Cardiac muscle cell (in vitro differentiated cells and primary cell): ENCODE measurements at places on chromosomes 2 and 18.
A peak's percentile ranks its signal among the peaks of the same experiment; 100 is the strongest.

DNA sequence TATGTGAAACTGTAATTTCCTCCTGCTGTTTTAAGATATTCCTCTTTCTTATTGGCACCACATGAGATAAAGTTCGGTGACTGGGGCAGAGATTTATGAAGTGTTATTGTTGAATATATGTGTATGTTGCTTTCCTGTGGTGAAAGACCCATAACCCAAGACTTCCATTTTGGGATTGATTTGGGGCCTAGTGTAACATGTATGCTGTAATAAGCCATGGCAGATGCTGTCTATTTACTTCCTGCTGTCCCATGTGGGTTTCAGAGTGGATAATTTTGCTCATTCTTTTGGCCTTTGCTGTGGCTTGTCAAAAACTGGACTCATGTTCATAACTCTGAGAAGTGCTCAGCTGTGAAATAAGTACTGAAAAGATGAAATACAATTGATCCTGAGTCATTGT is 10.8 kb upstream of the MYO1B start:
- H3K27ac ChIP-seq: no peak overlapping the region
- no peak for DNase-seq
- no peaks in the 10 kb centered on the region for H3K27me3 ChIP-seq
- no peaks in the 10 kb centered on the region for H3K36me3 ChIP-seq

GRCh38 chr2:82498777-82499443 is 1960.2 kb downstream of the SUCLG1 start:
- no peak for DNase-seq
- no peaks in the 10 kb centered on the region for H3K36me3 ChIP-seq
- no peaks in the 10 kb centered on the region for H3K27me3 ChIP-seq
- H3K4me1 ChIP-seq: no peaks in the 10 kb centered on the region
- H3K27ac ChIP-seq: no peak overlapping the region

DNA sequence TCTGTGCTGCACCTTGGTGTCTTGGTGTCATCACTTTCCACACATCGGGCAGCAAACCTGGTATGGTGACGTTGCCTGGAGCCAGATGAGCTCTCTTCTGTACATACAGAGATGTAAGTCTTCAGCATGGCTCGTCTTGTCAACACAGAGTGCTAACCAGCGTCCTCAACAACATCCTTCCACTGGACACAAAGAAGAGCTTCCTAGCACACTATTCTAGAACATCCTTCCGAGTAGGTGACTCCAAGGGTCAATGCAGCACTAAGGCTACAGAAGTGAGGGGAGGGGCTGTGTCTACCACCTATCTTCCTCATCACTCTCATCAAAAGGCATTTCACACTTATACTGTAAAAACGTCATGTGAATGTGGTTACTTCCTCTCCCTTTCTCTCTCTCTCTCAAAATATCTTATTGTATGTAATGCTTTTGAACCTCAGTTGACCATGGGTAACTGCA is 108.1 kb upstream of the SLC1A4 start:
- no peak overlapping the region for H3K27ac ChIP-seq
- no peaks in the 10 kb centered on the region for H3K27me3 ChIP-seq
- H3K4me3 ChIP-seq: no peak overlapping the region

DNA sequence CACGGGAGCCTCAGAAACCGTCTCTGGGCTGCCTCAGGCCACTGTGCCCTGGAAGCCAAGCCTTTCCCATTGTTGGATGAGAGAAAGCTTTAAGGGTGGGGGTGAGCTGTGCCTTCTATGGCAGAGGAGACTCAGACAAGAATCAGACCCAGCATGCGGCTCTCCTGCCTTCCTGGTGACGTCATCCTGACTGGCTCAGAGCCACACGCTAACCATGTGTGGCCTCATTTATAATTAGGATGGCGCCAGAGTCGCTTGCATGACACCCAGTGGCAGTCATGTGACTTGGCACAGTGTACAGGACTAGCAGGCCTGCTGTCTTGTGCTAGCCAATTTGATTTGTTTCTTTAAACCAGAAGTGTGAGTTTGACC is 99.1 kb downstream of the SH3BP4 start:
- peak overlapping the region; percentile 72 for H3K27ac ChIP-seq
- peak; percentile 89 for DNase-seq
- H3K36me3 ChIP-seq: peaks cover 24% of the 10 kb centered on the region
- no peaks in the 10 kb centered on the region for H3K27me3 ChIP-seq
- H3K4me1 ChIP-seq: peaks cover 8% of the 10 kb centered on the region

DNA sequence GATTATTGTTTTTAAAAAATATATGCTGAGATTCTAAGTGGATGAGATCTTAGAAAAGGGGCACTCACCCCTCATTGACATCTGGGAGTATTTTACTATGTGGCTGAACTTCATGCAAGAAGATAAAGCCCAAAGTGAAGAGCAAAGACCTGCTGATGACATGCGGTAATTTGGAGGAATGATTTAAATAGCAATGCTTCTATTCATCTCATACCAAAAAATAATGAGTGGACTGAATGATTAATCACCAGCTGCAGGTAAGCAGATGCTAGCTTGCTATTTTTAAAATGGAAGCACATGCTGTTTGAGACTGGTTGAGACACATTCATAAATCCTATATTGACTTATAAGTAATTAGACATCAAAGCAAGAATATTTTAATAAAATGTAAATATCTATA is 12.7 kb upstream of the CDK15 start:
- H3K27me3 ChIP-seq: no peaks in the 10 kb centered on the region
- no peak overlapping the region for H3K27ac ChIP-seq
- no peaks in the 10 kb centered on the region for H3K4me1 ChIP-seq
- no peak overlapping the region for H3K4me3 ChIP-seq
- H3K36me3 ChIP-seq: no peaks in the 10 kb centered on the region
- no peak for DNase-seq

DNA sequence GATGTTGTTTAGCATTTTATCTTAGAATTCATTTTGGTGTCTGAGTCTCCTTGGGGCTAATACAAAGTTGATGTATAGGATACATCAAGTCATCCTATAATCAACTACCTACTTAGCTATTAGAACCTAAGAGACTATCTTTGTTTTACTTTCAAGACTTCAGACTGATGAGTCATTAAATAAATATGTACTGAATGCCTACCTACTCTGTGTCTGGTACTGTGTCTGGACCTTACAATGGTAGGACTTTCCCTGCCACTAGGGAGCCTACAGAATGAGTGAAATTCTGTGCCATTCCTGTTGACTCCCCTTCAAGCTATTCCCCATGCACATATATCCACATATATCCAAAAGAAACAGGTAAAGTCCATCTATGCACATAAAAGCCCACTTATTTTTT is 114.5 kb downstream of the ERBB4 start:
- no peak overlapping the region for H3K4me3 ChIP-seq
- no peak for DNase-seq
- H3K27ac ChIP-seq: no peak overlapping the region
- no peaks in the 10 kb centered on the region for H3K27me3 ChIP-seq

DNA sequence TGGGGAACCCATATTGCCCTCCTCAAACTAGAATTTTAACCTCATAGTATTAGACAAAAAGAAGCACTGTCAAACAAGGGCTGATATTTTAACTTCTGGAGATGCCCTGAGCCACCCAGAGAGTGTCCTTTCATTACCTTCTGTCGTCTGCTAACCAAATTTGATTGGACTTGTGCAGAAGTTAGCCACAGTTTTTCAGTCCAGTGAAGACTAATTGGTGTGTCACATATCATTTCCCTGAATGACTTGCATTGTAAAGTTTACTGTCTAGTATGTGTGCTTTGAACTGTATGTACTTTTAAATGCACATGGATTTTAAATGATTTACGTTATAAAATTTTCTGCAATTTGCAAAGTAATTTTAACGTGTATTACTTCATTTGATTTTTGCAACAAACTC is 646.5 kb downstream of the SATB2 start:
- no peaks in the 10 kb centered on the region for H3K27me3 ChIP-seq
- no peak overlapping the region for H3K27ac ChIP-seq
- no peaks in the 10 kb centered on the region for H3K36me3 ChIP-seq
- H3K4me1 ChIP-seq: no peaks in the 10 kb centered on the region
- no peak for DNase-seq

GRCh38 chr18:48580782-48581181 is 42.0 kb downstream of the CTIF start:
- H3K4me1 ChIP-seq: no peaks in the 10 kb centered on the region
- H3K27ac ChIP-seq: no peak overlapping the region
- no peak overlapping the region for H3K4me3 ChIP-seq
- no peaks in the 10 kb centered on the region for H3K36me3 ChIP-seq

DNA sequence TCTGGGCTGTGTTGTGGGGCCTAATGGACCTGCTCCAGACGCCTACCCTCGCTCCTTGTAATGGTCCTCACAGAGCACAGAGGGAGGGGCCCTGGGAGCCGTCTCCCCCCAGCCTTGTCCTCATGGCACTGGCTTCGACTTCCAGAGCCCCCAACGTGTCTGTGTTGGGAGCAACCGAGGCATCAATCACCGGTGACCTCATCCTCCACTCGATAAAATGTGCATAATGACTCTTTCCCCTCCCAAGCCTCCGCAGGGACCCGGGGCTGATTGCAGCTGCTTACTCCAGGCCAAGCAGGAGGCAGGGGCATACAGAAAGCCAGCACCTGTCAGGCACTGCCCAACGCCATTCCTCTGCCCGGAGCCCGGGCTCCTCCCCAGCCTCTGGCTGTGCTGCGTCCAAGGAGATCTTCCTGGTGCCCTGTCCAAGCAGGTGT is 271.7 kb downstream of the NDUFA10 start:
- no peak overlapping the region for H3K4me3 ChIP-seq
- H3K27me3 ChIP-seq: no peaks in the 10 kb centered on the region
- no peak overlapping the region for H3K27ac ChIP-seq
- H3K4me1 ChIP-seq: no peaks in the 10 kb centered on the region
- no peaks in the 10 kb centered on the region for H3K36me3 ChIP-seq

DNA sequence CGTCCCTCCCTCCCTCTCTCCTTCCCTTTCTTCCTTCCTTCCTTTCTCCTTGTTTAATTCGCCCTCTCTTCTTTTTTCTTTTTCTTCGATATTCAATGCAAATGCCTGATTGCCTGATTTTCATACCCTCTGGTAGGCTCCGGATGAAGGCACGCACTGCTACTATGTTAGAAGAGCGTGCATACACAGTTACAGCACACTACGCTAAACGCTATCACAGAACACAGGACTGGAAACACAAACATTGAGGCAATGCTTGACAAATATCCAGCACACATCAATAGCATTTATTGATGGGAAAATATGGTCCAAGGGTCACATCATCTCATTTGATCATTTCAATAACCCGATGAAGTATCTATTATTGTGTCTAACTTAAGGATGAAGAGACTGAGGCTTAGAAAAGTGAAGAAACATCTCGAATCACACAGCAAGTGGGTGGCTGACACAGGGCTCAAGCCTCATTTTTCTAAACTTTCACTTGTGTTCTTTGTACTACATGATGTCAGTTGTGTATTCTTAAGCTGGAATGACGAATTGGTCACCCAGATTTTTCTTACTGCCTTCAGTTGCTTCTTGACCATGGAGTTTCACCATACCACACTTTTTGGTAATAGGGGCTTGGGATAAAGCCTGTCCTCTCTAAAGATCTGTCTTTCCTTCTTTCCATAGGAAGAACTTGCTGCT is 101.8 kb downstream of the TRIB2 start:
- no peaks in the 10 kb centered on the region for H3K36me3 ChIP-seq
- H3K27me3 ChIP-seq: no peaks in the 10 kb centered on the region
- H3K27ac ChIP-seq: no peak overlapping the region
- no peak overlapping the region for H3K4me3 ChIP-seq
- no peak for DNase-seq

DNA sequence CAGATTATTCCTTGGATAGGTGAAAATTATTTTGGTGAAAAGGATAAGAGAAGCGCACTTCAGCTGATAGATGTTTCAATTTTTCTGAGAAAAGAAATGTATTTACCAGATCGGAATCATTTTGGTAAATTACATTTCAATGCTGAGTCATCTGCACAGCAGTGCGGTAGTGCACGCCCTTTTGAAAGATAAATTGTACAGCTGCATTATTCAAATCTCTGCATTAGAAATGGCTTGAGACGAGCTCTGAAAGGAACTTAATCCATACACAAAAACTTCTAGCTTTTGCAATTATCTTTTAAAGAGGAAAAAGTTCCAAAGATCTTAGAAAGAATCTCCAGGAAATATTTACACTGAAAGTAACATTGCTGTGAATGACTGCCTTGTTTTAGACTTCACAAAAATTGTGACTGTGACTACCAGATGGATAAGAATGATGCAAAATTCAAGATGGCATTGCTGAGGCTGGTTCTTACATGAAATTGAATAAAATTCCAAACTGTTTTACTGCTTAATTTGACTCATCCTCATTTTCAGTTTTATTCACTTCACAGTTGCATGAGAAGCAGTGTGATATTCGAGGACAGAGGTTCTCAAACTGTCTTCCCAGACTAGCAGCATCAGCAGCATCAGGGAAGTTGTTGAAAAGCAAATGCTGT is 161.7 kb downstream of the RND3 start:
- H3K27ac ChIP-seq: no peak overlapping the region
- no peaks in the 10 kb centered on the region for H3K27me3 ChIP-seq
- no peaks in the 10 kb centered on the region for H3K4me1 ChIP-seq
- no peaks in the 10 kb centered on the region for H3K36me3 ChIP-seq

DNA sequence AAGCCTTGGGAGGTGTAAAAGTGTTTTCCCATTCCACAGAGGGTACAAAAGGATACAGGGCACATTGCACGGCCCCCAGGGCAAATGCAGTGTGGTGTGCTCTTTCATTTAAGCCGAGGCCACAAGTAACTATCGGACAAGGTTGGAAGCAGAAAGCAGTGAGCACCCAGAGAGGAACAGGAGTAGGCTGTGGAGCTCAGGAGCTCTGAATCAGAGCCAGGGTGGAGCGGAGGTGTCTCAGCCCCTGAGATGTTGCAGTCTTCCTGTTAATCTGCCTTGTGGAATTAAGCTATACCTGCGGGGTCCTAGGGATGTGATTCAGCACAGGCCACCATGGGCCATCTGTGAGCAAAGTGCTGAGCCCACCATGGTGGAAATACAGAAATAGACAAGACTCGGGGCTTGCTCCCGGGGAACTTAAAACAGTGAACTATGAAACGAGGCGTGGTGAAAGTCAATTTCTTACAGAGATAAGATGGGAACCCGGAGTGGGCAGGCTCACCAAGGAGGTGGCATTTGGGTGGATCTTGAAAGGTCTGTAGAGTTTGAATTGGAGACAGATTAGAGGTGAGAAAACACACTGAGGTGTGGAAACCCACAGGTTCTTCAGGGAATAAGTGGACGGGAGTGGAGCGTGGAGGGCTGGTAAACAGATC is 44.0 kb downstream of the ASAP2 start:
- DNase-seq: no peak
- no peaks in the 10 kb centered on the region for H3K27me3 ChIP-seq
- peaks cover 29% of the 10 kb centered on the region for H3K4me1 ChIP-seq
- no peak overlapping the region for H3K4me3 ChIP-seq
- no peak overlapping the region for H3K27ac ChIP-seq

DNA sequence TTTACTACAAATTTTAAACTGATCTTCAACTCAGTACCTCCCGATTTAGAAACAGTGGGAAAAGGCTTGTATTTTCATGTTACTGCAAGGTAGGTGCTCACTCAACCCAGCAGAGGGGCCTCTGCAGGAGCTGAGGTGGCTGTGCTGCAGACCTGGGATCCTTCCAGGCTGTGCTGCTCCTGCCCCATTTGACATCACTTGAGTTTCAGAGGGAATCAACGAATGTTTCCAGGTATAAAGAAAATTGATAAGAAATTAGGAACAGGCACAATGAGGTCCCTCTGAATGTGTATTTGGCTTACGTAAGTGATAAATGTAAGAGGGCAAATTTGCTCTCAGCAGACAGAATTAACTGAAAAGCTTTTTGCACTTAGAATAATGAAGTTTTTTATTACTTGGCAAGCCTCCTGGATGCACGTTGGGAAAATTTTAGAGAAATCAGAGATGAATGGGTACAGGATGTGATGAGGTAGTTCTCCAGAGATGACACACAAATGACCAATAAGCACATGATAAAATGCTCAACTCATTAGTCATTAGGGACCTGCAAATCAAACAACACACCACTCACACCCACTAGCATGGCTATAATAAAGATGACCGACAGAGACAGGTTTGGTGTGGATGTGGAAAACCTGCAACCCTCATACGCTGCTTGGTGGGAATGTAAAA is 114.0 kb downstream of the NOL10 start:
- no peak overlapping the region for H3K27ac ChIP-seq
- H3K36me3 ChIP-seq: peaks cover 24% of the 10 kb centered on the region
- no peak overlapping the region for H3K4me3 ChIP-seq
- no peaks in the 10 kb centered on the region for H3K27me3 ChIP-seq
